ENCODE measurements at places on chromosomes 2 and 18. TPM values are rescaled to one million over a fixed set of nuclear protein-coding genes. Genes with fewer than 3 reads are reported as not detected.

Gene CCT7
- polyA plus RNA-seq = 154 TPM

DNA sequence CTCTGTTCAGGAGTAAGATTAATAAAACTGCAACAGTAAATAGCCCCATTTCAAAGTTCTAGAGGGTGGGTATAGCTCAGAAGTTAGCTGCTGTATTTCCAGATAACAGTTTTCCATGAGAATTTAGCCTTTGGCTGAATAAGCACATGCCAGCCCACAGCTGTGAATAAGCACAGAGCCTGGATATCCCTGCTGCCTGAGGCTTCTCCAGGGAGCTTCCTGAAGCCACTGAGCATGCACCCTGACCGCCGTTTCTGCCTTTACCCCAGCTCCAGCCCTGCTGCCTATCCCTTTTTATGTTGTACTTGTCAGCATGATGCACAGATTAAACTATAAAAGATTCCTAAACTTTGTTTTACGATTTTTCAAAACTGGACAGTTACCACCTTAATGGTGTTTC is 85.3 kb downstream of the FEZ2 start:
- H3K4me3 ChIP-seq = no peak overlapping the region
- H3K27ac ChIP-seq = no peak overlapping the region
- peaks cover 2% of the 10 kb centered on the region for H3K4me1 ChIP-seq
- DNase-seq = no peak
- H3K36me3 ChIP-seq = peaks cover 16% of the 10 kb centered on the region
- no peaks in the 10 kb centered on the region for H3K27me3 ChIP-seq

Gene PSMA8
- polyA plus RNA-seq = not detected

GRCh38 chr2:113858764-113859163 is 31.1 kb upstream of the ACTR3 start:
- no peak for DNase-seq
- H3K27ac ChIP-seq = no peak overlapping the region
- no peaks in the 10 kb centered on the region for H3K27me3 ChIP-seq
- no peak overlapping the region for H3K4me3 ChIP-seq

DNA sequence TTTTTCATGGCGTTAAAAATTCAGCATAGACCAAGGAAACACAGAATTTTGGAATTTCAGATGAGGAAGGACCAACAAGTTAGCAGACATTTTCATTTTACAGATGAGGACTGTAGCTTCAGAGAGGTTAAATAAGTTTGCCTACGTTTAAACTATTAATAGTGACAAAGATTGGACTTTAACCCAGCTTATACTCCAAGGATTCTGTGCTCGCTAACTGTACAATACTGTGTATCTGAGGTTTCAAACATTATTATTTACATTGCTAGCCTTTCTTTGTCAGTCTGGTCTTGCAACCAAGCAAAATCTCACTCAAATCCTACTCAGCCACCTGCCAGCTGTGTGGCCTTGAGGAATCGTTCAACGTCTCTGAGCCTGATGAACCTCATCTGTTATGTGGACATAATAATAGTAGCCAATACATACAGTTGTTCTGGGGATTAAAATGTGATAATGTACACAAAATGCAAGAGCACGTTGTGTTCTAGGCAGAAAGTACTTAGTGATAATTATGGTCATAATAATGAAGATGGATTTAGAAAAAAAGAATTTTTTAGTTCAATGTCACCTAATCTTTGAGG is 462.4 kb upstream of the TRIB2 start:
- no peak for DNase-seq
- H3K4me1 ChIP-seq = peaks cover 4% of the 10 kb centered on the region
- H3K36me3 ChIP-seq = no peaks in the 10 kb centered on the region
- no peak overlapping the region for H3K27ac ChIP-seq

- H3K27me3 ChIP-seq = no peaks in the 10 kb centered on the region
- no peak overlapping the region for H3K4me3 ChIP-seq
- no peaks in the 10 kb centered on the region for H3K36me3 ChIP-seq
- H3K27ac ChIP-seq = no peak overlapping the region
Observed at GRCh38 chr18:36195427-36196122, 8.3 kb downstream of the MOCOS start.

DNA sequence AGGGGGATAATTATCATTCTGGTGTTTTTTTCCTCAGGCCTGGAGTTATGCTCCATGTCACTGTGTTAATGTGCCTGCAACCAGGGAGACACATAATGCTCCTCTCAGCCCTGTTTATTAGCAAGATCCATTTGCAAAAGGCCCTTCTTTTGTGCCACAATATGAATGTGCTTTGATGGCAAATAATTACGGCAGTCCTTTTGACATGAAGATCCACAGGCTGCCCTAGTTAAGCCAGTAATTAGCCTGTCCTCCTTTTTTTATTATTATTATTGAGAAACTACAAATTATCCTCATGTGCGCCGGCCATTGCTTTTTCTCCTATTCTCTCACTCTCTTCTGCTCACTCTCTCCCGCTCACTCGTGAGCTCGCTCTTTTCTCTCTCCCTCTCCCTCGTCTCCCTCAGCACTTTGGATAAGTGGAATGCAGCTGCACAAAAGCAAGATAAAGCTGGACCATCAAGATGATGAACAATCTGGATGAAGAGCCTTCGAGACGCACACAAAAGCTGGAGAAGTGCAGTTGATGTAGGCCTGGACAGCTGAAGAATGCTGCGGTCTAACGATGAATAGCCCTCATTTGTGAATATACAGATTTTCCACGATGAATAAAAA is 762.3 kb downstream of the BCL11A start:
- H3K4me3 ChIP-seq = no peak overlapping the region
- DNase-seq = no peak
- H3K27me3 ChIP-seq = no peaks in the 10 kb centered on the region
- H3K27ac ChIP-seq = no peak overlapping the region
- no peaks in the 10 kb centered on the region for H3K4me1 ChIP-seq
- H3K36me3 ChIP-seq = no peaks in the 10 kb centered on the region

Gene ANKRD62
- polyA plus RNA-seq = not detected

Measured in aorta (tissue), 5 donors.